AG20443 (cell line): ENCODE measurements at places on chromosomes 4 and X.

DNA sequence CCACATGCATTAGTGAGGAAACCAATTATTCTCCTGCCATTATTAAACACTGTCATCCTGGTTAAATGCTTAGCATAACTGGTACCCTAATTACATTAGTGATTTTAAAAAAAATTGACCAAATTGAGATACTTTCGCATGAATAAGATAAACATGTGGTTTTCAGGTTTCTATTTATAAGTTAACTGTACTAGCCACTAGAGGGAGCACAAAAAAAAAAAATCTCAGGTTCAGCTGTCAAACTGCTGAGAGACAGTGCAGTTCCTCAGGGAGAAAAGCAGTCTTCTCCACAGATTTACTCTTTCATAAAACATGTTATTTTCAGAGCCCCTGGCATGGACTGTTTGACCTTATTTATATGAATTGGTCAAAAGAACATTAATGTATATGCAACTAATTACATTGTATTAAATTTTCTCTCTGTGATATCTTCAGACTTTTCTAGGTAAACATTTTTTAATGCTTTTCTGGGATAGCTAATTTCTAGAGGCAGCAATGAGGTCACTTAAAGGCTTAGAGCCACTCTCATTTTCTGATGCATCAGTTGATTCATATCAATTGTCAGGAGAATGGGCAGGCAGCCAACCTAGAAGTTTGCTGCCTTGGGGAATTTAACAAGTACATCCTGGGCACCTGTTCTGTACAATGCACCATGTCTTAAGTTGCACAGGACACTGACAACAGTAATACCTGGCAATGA lies 167.5 kb downstream of the CDS1 start:
- DNase-seq, result peak; percentile 65

GRCh38 chr4:102551958-102552565 lies 50.9 kb downstream of the NFKB1 start:
- DNase-seq, result no peak

- peak; percentile 34 for DNase-seq
Measured at GRCh38 chr4:174314770-174315169, 31.1 kb downstream of the CEP44 start.

- DNase-seq, result no peak
Measured at GRCh38 chr4:111136967-111137366, 514.1 kb upstream of the PITX2 start.

- DNase-seq, result no peak
Measured at GRCh38 chr4:183988874-183989273, 83.8 kb downstream of the STOX2 start.

- DNase-seq, result no peak
Measured at GRCh38 chr4:105130945-105131344, 15.7 kb upstream of the TET2 start.

DNA sequence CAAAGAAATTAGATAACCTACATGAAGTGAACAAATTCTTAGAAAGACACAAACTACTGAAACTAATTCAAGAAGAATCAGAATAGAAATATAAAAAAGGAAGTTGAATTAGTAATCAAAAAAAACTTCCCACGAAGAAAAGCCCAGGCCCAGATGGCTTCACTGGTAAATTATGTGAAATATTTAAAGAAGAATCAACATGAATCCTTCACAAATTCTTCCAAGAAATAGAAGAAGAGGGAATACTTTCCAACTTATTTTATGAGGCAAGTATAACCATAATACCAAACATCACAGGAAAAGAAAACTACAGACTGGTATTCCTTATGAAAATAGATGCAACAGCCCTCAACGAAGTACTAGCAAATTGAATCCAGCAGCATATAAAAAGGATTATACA lies 30.7 kb downstream of the MOSPD2 start:
- DNase-seq, result no peak

DNA sequence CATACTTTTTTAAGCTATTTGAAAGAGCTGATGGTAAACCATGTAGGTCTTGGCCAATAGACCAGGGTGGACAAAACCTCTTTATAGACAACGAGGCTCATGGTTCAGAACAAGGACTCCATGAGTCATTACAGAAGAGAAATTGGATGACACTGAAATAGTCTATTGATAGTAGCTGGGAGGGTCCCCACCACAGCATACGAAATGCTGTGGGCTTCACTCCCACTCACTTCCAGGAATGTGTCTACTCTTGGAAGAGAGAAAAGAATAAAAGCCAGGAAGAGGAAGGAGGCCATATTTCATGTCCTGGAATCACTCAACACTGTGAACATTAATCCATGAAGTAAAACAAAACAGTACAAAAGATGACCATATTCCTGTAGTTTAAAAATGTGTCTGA lies 82.3 kb upstream of the MXRA5 start:
- DNase-seq, result peak; percentile 23

DNA sequence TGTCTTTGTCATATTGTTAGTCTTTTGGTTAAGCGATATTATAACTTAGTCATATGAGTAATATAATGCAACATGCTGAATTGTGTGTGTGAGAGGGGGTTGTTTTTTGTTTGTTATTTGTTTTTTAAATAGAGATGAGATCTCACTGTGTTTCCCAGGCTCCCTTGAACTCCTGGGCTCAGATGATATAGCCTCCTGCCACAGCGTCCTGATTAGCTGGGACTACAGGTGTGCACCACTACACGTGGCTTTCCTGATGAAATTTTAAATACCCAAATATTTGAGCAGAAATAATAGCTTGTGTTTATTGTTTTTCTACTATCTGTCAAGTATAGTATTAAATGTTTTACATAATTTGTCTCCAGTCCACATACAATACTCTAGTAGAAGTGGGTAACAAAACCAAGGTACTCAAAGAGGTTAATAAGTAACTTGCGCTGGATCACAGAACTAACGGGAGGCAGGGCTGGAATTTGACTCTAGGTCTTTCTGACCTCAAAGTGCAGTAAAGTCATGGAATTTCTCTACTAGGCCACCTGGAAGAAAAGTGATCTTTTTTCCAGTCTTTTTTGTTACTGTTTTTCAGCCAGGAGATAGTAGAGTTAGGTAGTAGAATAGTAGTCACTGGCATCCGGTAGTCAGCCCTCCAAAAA lies 47.8 kb downstream of the CLCN3 start:
- no peak for DNase-seq

GRCh38 chr4:146158036-146158745 lies 17.3 kb upstream of the LSM6 start:
- DNase-seq, result no peak

GRCh38 chr4:85866508-85866907 lies 391.6 kb downstream of the ARHGAP24 start:
- DNase-seq, result peak; percentile 27

DNA sequence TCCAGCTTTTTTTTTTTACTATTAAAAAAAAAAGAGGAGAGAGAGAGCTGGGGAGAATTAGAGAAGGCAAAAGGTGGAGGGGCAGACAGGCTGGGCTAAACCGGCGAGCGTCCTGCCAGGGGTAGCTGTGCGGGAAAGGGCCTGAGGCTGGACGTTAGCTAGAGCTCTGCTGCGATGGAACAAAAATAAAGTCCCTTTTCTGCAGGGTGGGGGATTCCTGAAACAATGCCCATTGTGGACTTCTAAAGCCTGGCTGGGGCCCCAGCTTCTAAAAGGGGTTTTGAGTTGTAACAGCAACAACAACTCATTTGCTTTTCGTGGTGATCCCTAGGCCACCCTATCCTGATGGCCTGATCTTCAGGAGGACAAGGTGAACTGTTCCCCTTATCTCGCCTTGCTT lies 311.7 kb downstream of the FBXW7 start:
- DNase-seq, result no peak

- DNase-seq, result no peak
Measured at GRCh38 chr4:174255786-174256185, 27.7 kb downstream of the FBXO8 start.

GRCh38 chrX:11352296-11352741 lies 59.1 kb downstream of the AMELX start:
- no peak for DNase-seq

GRCh38 chr4:185276036-185276435 lies 66.6 kb downstream of the SNX25 start:
- DNase-seq, result no peak

DNA sequence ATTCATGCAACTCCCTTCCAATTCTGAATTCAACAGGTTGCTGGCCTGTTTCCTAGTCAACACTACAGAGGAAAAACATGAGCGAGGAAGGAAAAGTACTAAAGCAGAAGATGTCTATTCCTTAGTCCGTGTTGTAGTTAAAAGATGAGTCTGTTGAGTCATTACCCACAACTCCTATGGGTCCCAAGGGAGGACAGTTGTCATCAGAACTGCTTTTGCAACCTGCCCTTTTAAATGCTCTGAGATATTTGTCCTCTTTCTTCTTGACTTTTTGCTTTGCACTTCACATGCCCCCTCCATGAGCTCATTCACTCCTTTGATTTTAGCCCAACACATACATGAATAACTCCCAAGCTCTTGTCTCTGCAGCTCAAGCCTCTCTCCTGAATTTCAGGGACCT lies 119.2 kb downstream of the CORIN start:
- DNase-seq, result no peak

- no peak for DNase-seq
Measured at GRCh38 chrX:85544609-85545008, 165.1 kb upstream of the POF1B start.

- no peak for DNase-seq
Measured at GRCh38 chrX:109270580-109271484, 211.1 kb downstream of the GUCY2F start.

GRCh38 chrX:44282753-44283152 lies 60.7 kb downstream of the EFHC2 start:
- DNase-seq, result no peak

DNA sequence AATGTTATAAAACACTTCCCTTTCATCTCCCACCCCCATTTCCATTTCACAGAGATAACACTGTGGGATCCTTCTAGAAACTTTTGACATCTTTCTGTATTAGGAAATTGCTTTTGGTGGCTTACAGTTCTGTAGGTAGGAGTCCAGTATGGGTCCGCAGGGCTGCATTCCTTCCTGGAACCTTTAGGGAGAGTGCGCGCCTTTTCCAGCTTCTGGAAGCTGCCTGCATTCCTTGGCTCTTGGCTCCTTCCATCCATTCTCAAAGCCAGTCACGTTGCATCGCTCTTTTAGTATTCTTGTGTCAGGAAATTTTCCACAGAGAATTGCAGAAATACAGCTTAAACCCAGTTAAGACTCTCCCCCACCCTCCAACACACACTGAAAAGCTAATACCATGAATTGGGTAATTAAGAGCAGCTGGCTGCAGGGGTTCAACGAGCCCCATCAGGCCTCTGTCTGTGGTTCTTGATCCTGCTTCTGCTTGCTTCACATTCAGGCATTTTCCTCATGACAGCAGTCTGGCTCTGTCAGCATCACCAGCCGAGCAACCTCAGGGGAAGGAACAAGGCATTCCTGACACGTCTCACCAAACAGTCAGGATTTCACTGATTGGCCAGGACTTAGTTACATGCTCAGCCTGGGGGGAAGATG lies 48.8 kb downstream of the SEPTIN11 start:
- peak; percentile 38 for DNase-seq

DNA sequence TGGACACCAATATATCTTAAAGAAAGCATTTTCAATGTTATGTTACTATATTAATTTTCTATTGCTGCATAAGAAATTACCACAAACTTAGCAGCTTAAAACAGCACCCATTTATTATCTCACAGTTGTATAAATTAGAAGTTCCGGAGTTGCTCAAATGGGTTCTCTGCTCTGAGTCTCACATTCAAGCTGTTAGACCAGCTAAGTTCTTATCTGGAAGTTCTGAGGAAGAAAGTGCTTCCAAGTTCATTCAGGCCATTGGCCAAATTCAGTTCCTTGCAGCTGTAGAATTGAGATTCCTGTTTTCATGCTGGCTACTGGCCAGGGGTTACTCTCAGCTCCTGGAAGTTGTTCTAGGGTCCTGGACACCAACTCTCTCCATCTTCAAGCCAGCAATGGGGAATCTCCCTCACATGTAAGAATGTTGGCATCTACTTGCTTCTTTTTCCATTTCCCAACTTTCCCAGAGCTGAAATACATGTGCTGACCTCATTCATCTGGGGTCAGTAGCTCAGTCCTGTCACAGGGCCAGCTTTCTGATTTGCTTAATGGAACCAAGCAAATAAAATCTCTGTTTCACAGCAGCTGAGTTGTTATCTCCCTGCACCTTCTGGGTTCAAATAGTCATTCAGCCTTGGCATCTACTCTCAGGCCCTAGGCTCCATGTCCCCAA lies 99.6 kb upstream of the INTU start:
- no peak for DNase-seq

GRCh38 chr4:56085275-56085674 lies 136.5 kb downstream of the CEP135 start:
- no peak for DNase-seq

GRCh38 chr4:35461931-35462659 lies 782.2 kb downstream of the ARAP2 start:
- no peak for DNase-seq

DNA sequence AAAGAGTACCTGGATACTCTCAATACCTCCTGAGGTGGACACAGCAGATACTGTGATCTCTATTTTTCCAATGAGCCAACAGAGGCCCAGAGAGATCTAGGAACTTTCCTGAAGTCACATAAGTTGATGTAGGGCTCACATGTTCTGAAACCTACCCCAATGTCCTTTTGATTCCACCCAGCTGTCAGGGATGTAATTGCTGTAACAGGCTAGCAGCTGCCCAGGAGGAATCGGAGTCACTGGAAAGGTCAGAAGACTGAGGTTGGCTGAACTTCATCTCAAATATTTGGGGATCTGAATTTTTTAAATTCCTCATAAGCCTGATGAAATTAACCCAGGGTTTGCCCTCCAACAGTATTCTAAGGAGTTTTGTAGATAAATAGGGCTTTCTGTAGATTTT lies 52.5 kb upstream of the PROM1 start:
- no peak for DNase-seq

DNA sequence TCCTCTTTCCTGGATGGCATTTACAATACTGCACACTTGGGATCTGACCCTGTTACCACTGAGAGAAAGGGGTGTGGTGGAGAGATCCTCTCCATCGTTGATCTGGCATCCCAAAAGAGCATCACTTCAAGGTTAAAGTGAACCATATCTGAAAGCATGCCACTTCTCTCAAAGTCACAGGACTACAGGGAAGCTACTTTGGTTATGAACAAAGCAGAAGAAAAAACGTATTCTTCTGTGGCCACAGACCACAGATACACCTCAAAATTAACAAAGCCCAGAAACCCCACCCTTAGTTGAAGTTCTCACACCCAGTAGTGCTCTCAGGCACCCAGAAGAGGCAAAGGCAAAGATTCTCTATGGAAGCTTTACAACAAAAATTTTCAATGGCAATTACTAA lies 108.3 kb downstream of the JADE1 start:
- DNase-seq, result no peak

DNA sequence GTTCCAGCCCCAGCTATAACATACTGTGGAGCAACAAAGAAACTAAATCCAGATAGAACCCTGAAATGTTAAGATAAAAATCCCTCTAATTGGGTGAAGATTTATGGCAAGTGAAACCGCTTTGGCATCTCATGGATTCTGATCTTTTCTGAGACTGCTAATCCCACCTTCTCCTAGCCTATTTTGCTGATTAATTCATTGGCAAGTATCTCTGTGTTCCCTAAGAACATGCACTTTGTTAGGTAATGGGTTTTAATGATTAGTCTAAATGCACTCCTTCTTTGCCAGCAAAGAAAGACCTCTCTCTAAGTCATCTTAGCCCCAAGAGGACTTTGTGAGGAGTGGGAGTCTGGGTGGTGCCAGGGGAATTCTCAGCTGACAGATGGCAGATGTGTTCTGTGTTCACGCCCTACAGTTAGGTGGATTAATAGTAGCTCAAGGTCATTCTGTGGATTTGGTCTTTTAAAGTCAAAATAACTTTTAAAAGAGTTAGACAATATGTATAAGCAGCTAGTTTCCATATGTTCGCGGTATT lies 171.3 kb downstream of the UNC5C start:
- no peak for DNase-seq

GRCh38 chr4:109359040-109359646 lies 56.7 kb upstream of the COL25A1 start:
- DNase-seq, result no peak

GRCh38 chr4:106679063-106679462 lies 310.5 kb upstream of the GIMD1 start:
- DNase-seq, result no peak
